ENCODE measurements at places on chromosomes 6 and 20. TPM values are rescaled to one million over a fixed set of nuclear protein-coding genes. Genes with fewer than 3 reads are reported as not detected.

DNA sequence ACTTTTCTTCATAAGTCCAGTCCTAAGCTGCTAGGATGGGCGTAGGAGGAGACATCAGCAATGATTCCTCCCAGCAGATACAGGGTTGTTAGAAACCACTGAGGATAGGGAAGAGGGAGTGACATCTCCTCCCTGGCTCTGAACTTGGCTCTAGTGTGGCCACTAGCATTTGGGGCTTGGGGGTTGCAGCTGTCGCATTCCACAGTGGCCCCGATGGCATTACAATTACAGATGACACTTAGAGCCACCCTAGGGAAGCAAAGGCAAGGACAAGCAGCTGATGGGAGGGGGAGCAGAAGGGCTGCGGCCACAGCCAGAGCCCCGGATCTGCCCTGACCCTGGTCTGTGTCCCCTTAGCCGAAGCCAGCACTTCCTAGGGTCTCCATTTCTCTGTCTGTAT is 9.5 kb upstream of the CDKN1A start:
- no peak for DNase-seq
- no peak overlapping the region for H3K4me3 ChIP-seq
- H3K36me3 ChIP-seq, result no peaks in the 10 kb centered on the region
- H3K27ac ChIP-seq, result no peak overlapping the region

DNA sequence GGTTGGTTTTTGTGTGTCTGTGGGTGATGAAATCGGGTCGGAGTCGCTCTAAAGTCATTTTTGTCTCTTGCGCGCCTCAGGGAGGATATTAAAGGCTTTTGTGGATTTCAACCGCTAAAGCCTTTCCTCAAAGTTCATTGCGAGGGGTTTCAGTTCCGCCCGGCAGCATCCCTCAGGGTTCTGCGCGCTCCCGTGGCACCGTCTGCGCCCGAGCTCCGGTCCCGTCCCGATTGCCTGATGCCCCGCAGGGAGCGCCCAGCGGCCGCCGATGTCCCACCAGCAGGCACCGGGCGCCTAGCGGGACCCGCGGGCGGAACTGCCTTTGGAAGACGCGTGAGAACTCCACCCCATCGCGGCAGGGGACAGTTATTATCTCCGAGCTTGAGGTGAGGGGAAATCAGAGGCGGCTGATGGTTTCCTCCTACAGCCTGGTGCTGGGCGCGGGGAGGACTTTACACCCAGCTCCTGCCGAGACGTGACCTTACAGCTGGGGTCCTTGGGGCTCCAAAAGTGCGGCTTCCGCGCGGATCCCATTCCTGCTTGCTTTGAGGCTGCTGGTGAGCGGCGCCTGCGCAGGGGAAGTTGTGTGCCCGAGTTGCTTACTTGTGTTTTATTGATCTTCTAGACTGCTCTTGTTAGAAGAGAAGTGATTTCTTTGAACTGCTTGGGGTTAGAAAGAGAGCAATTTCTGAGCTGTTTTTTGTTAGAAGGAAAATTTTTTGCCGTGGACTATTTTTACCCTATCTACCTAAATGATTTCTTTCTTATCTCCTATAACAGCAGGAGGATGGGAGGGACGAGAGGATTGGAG is 27.1 kb downstream of the ULBP1 start:
- no peak for DNase-seq
- peak overlapping the region; percentile 61 for H3K4me3 ChIP-seq
- peaks cover 95% of the 10 kb centered on the region for H3K27me3 ChIP-seq
- peaks cover 17% of the 10 kb centered on the region for H3K4me1 ChIP-seq
- peaks cover 11% of the 10 kb centered on the region for H3K36me3 ChIP-seq
- no peak overlapping the region for H3K27ac ChIP-seq

DNA sequence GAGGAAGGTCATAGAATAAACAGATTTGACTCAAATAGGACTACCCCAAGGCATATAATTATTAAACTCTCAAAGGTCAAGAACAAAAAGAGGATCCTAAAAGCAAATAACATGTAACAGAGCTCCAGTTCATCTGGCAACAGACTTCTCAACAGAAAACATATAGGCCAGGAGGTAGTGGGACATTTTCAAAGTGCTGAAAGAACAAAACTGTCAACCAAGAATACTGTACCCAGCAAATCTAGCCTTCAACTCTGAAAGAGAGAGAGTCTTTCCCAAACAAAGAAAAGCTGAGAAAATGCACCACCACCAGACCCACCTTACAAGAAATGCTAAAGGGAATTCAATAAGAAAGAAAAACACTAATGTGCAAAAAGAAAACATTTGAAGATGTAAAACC is 11.9 kb downstream of the NQO2 start:
- peaks cover 63% of the 10 kb centered on the region for H3K36me3 ChIP-seq
- H3K4me1 ChIP-seq, result peaks cover 24% of the 10 kb centered on the region
- no peak overlapping the region for H3K27ac ChIP-seq
- DNase-seq, result no peak

DNA sequence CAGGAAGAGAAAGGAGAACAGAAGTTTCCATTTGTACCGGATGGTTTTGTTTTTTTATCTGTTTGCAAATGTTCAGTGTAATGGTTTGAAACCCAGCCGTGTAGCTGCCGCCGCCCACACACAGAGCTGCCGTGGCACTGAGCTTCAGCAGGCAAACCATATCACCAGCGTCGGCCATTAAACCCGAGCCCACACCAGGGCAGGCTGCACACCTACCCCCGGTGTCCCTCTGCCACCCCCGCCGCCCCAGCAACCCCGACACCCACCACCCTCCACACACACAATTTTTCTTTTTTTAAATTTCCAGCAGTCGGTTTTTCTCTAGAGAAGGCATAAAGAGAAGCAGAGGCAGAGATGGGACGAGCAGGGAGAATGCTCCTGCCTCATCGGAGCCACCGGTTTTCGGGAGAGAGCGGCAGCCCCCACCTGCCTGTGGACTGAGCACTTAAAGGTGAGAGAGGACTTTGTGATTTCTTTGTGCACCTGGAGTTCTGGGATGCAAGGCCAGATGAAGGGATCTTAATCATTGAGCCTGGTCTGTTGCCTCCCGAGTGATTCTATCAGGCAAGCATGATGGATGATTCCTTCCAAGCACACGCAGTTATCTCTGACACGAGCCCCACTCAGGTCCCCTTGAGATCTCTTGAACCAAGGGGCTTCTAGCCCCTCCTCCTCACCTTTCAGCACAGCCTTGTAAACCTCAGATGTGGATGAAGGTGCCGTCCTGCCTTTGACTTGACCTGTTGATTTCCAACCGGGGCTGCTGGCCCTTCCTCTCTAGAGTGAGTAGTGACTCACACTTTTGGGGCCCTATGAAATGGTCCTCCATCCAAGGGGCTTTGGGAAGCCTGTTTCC is 17.5 kb upstream of the ZNF831 start:
- H3K27me3 ChIP-seq, result no peaks in the 10 kb centered on the region
- peaks cover 5% of the 10 kb centered on the region for H3K4me1 ChIP-seq
- H3K36me3 ChIP-seq, result no peaks in the 10 kb centered on the region
- no peak overlapping the region for H3K4me3 ChIP-seq
- DNase-seq, result no peak

DNA sequence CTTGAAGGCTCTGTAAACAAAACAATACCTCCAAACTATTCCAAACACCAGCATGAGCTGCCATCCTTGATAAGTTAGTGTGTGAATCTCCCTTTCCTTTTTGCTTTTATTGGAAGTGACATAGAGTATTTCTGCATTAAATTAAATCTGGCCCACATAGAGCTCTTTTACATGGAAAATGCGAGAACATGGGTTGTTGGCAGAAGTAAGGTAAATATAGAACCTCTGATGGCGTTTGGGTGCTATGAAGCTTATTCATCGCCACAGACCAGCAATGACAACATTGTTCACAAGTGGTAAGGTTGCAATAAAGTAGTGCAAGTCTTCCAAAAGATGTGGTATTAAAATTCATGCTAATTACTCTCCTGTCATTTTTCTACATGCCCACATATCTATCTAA is 445.8 kb upstream of the JAG1 start:
- H3K27ac ChIP-seq, result no peak overlapping the region
- no peak for DNase-seq
- no peaks in the 10 kb centered on the region for H3K27me3 ChIP-seq
- no peaks in the 10 kb centered on the region for H3K4me1 ChIP-seq

GRCh38 chr20:47674145-47674544 is 111.1 kb downstream of the SULF2 start:
- H3K4me3 ChIP-seq, result no peak overlapping the region
- no peak overlapping the region for H3K27ac ChIP-seq
- no peaks in the 10 kb centered on the region for H3K27me3 ChIP-seq

GRCh38 chr20:49825521-49826033 is 12.9 kb downstream of the SLC9A8 start:
- H3K4me3 ChIP-seq, result no peak overlapping the region
- H3K27ac ChIP-seq, result no peak overlapping the region
- no peak for DNase-seq
- no peaks in the 10 kb centered on the region for H3K27me3 ChIP-seq
- H3K4me1 ChIP-seq, result no peaks in the 10 kb centered on the region
- H3K36me3 ChIP-seq, result peaks cover 12% of the 10 kb centered on the region

DNA sequence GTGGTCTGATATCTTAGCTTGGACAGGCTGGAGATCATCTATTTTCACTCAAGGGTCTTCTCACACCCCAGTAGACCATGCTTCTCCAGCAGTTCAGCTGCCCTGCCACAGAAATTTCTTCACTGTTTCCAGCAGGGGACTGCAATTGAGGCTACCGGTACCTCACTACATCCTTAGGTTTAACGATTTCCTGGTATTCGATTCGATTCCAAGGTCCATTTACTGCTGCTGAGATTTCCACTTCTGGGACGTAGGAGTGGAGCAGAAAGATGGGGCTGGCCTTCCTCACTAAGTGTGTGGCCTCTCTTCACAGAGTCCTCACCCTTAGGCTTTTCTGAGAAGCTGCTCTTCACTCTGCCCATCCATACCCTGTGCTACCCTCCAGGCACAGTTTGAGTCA is 6.2 kb downstream of the VPS16 start:
- H3K4me3 ChIP-seq, result no peak overlapping the region
- peaks cover under 1% of the 10 kb centered on the region for H3K4me1 ChIP-seq
- H3K36me3 ChIP-seq, result peaks cover 2% of the 10 kb centered on the region
- H3K27me3 ChIP-seq, result no peaks in the 10 kb centered on the region
- no peak for DNase-seq

- H3K36me3 ChIP-seq, result peaks cover 4% of the 10 kb centered on the region
- peak overlapping the region; percentile 38 for H3K4me3 ChIP-seq
- peaks cover 44% of the 10 kb centered on the region for H3K27me3 ChIP-seq
- peak; percentile 50 for DNase-seq
- no peak overlapping the region for H3K27ac ChIP-seq
- H3K4me1 ChIP-seq, result peaks cover 18% of the 10 kb centered on the region
These were observed 1.2 kb downstream of the CDH4 start for GRCh38 chr20:61253264-61253639.

- no peak for DNase-seq
- H3K36me3 ChIP-seq, result peaks cover 2% of the 10 kb centered on the region
- no peak overlapping the region for H3K27ac ChIP-seq
- H3K4me3 ChIP-seq, result no peak overlapping the region
These were observed 18.7 kb downstream of the CDS2 start for GRCh38 chr20:5145365-5146098.

RNF39 gene
- total RNA-seq, result not detected

GLYATL3 gene
- total RNA-seq, result not detected

PRSS16 gene
- 0.57 TPM for total RNA-seq

PPP1R3G gene
- 0.07 TPM for total RNA-seq

HSF2 gene
- total RNA-seq, result 31.8 TPM

TJAP1 gene
- total RNA-seq, result 47.3 TPM

DCDC2 gene
- not detected for total RNA-seq

HLA-DRB1 gene
- total RNA-seq, result 0.84 TPM
